Breast epithelium (tissue), 4 donors: ENCODE measurements at places on chromosomes 2 and 18.

DNA sequence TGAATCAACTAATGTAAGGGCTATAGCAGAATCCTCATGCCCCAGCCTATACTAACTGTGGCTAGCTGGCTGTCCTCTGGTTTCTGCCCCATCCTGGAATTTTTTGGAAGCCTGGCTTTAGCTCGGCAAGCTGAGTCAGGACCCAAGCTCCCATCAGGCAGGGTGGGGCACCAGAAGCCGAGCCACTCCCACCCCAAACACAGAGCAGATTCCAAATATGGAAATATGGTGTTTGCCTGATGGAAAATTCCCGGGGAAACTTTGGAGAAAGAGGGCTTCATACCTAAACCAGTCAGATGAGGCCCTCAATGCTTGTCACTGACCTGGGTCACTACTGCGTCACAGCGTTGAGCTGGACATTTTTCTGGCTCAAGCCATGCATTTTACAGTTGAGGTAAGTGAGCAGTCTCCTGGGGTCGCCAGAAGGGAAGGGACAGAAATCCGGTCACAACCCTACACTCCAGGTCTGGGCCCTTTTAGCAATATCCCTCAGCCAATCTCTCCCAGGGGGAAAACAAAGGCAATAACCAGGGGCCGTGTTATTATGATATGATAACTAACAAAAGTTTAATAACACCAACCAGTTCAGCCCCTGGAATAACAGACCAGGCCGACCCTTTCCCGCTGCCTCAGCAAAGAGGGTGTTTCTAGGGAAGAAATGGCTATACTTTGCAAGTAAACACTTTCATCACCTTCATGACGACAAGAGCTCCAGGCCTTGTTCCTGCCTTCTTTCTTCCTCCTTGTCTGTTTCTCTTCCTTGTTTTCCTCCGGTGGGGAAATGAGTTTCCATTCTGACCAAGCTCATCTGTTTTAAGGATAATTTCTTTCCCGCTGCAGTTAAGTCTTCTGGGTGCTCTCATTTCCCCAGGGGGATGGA is 37.7 kb downstream of the PSD4 start:
- H3K27me3 ChIP-seq, result no peaks in the 10 kb centered on the region
- no peak for DNase-seq
- H3K27ac ChIP-seq, result peak overlapping the region; percentile 52
- H3K36me3 ChIP-seq, result no peaks in the 10 kb centered on the region

GRCh38 chr2:57726294-57726693 is 320.3 kb upstream of the VRK2 start:
- DNase-seq, result no peak
- H3K36me3 ChIP-seq, result no peaks in the 10 kb centered on the region
- no peaks in the 10 kb centered on the region for H3K4me1 ChIP-seq
- no peak overlapping the region for H3K27ac ChIP-seq
- H3K27me3 ChIP-seq, result no peaks in the 10 kb centered on the region

GRCh38 chr18:58144671-58145285 is 100.8 kb downstream of the NEDD4L start:
- no peaks in the 10 kb centered on the region for H3K27me3 ChIP-seq
- no peaks in the 10 kb centered on the region for H3K4me1 ChIP-seq
- H3K27ac ChIP-seq, result no peak overlapping the region
- H3K36me3 ChIP-seq, result no peaks in the 10 kb centered on the region
- DNase-seq, result peak; percentile 40
- no peak overlapping the region for H3K4me3 ChIP-seq

GRCh38 chr2:145380436-145381017 is 860.6 kb upstream of the ZEB2 start:
- H3K27ac ChIP-seq, result no peak overlapping the region
- H3K4me3 ChIP-seq, result no peak overlapping the region
- H3K36me3 ChIP-seq, result no peaks in the 10 kb centered on the region
- H3K4me1 ChIP-seq, result no peaks in the 10 kb centered on the region

GRCh38 chr2:200732866-200733265 is 78.8 kb upstream of the BZW1 start:
- no peaks in the 10 kb centered on the region for H3K36me3 ChIP-seq
- H3K4me1 ChIP-seq, result no peaks in the 10 kb centered on the region
- DNase-seq, result no peak
- no peak overlapping the region for H3K4me3 ChIP-seq
- no peaks in the 10 kb centered on the region for H3K27me3 ChIP-seq

DNA sequence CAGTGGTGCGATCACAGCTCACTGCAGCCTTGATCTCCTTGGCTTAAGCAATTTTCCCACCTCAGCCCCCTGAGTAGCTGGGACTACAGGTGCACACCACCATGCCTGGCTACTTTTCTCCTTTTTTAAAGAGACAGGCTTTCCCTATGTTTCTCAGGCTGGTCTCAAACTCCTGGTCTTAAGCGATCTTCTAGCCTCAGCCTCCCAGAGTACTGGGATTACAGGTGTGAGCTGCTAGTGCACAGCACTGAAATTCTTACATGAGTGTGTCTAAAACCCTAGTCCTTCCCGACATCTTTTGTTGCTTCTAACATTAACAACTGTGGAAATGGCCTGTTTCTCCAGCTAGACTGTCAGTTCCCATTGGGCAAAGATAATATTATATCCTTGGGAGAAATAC is 2.9 kb downstream of the UGP2 start:
- no peak overlapping the region for H3K27ac ChIP-seq
- H3K4me1 ChIP-seq, result no peaks in the 10 kb centered on the region
- H3K27me3 ChIP-seq, result no peaks in the 10 kb centered on the region
- no peaks in the 10 kb centered on the region for H3K36me3 ChIP-seq

- no peaks in the 10 kb centered on the region for H3K4me1 ChIP-seq
- H3K27me3 ChIP-seq, result no peaks in the 10 kb centered on the region
- no peak overlapping the region for H3K4me3 ChIP-seq
- H3K27ac ChIP-seq, result no peak overlapping the region
- no peaks in the 10 kb centered on the region for H3K36me3 ChIP-seq
Measured at GRCh38 chr2:64657411-64657810, 3.7 kb upstream of the SERTAD2 start.

- H3K36me3 ChIP-seq, result no peaks in the 10 kb centered on the region
- no peak overlapping the region for H3K4me3 ChIP-seq
- no peaks in the 10 kb centered on the region for H3K27me3 ChIP-seq
- H3K27ac ChIP-seq, result no peak overlapping the region
Measured at GRCh38 chr2:160305081-160305750, 105.1 kb upstream of the ITGB6 start.

- no peak overlapping the region for H3K4me3 ChIP-seq
- no peaks in the 10 kb centered on the region for H3K36me3 ChIP-seq
- no peaks in the 10 kb centered on the region for H3K27me3 ChIP-seq
- no peak for DNase-seq
- no peak overlapping the region for H3K27ac ChIP-seq
- H3K4me1 ChIP-seq, result peaks cover 6% of the 10 kb centered on the region
Measured at GRCh38 chr2:156538083-156538504, 101.9 kb downstream of the GPD2 start.

- H3K36me3 ChIP-seq, result no peaks in the 10 kb centered on the region
- no peaks in the 10 kb centered on the region for H3K4me1 ChIP-seq
- H3K27me3 ChIP-seq, result no peaks in the 10 kb centered on the region
Measured at GRCh38 chr2:30527859-30528258, 80.8 kb downstream of the LCLAT1 start.

DNA sequence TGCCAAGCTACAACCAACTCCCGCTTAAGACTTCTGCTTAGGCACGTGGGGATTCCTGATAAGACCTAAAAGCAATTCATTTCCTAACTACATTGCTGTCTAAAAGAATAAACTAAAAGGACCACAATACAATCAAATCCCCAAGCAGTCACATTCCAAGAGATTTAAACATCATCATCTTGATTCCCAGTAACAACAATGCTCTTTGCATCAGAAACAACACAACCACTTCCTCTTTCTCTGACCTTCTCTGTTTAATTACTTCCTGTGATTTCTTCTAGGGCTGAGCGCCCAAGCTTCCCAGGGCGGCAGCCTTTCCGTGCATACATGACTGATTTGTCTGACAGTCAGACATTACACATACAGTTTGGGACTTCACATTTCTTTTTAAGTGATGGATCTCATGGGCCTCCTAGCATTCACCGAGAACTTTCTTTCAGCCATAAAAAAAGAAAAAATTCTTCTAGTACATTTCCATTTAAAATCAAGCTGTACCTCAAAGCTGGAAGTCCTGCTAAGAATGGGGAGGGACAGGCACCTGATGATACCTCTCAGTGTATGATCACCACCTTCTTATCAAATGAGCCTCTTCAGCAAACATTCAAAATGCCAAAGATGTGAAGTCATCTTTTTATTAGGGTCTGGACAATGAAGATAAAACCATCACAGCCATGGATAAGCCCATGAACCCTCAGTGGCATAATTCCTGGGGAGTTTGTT is 11.5 kb downstream of the SPRED2 start:
- no peaks in the 10 kb centered on the region for H3K27me3 ChIP-seq
- no peak for DNase-seq
- no peak overlapping the region for H3K27ac ChIP-seq

DNA sequence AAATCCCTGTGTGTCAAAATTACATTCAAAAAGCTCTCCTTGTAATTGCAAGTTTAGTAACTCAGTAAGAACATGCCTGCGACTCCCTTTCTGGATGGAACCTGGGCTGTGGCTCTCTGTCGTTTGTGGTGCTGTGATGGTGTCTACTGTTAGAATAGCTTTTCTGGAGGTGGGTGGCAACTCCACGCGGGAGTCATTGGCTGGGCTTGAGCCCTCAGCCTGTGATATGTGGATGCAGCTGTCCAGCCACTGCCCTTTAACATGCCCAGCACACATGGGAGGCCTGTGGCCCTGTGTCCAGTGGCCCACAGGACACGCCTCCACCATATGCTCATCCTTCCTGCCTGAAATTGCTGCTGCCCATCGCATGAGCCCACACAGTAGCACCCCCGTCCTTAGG is 124.2 kb downstream of the RNF144A start:
- no peaks in the 10 kb centered on the region for H3K27me3 ChIP-seq
- peaks cover 4% of the 10 kb centered on the region for H3K4me1 ChIP-seq
- no peak overlapping the region for H3K27ac ChIP-seq
- H3K4me3 ChIP-seq, result no peak overlapping the region
- no peak for DNase-seq
- H3K36me3 ChIP-seq, result no peaks in the 10 kb centered on the region

GRCh38 chr2:24521162-24521857 is 30.3 kb downstream of the NCOA1 start:
- H3K27ac ChIP-seq, result no peak overlapping the region
- H3K27me3 ChIP-seq, result no peaks in the 10 kb centered on the region
- H3K4me3 ChIP-seq, result no peak overlapping the region

GRCh38 chr2:27072920-27073319 is 1.5 kb upstream of the OST4 start:
- DNase-seq, result no peak
- H3K4me1 ChIP-seq, result peaks cover 9% of the 10 kb centered on the region

GRCh38 chr2:108171657-108172056 is 68.1 kb upstream of the SULT1C3 start:
- no peak overlapping the region for H3K4me3 ChIP-seq
- no peaks in the 10 kb centered on the region for H3K36me3 ChIP-seq
- H3K27me3 ChIP-seq, result no peaks in the 10 kb centered on the region
- H3K4me1 ChIP-seq, result no peaks in the 10 kb centered on the region
- no peak for DNase-seq
- H3K27ac ChIP-seq, result no peak overlapping the region

DNA sequence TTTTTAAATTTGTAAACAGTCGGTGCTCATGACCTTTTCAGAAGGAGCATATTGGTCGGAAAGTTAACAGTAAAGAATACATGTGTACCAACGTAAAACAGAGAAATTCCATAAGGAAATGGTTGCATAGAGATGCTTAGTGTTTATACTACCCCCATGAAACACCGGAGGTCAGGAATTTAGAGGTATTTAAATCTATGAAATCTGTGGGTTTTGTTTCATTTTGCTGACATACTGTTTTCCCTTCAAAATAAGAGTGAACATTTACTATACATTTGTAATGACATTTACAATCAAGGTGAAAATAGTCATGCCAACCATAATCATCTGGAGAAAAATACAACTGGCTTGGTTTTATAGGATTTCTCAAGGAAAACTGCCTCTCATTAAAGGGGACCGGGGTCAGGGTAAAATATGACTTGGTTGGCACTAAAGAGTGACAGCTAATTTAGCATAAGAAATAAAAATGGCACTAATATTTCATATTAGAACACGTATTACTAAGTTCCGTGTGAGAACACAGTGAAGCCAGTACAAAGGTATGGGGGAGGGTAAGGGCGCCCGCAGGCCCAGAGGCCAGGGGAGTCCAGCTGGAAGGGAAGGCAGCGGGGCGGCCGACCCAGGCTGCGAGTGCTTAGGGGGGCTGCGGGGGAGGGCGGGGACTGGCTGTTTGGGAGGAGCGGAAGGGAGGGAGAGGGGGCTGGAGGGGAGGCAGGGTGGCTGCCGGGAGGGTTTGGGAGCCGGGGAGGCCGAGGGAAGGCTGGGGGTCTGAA is 1.1 kb upstream of the RNU4ATAC start:
- H3K4me1 ChIP-seq, result no peaks in the 10 kb centered on the region
- peak overlapping the region; percentile 84 for H3K4me3 ChIP-seq
- H3K36me3 ChIP-seq, result no peaks in the 10 kb centered on the region
- DNase-seq, result peak; percentile 32

DNA sequence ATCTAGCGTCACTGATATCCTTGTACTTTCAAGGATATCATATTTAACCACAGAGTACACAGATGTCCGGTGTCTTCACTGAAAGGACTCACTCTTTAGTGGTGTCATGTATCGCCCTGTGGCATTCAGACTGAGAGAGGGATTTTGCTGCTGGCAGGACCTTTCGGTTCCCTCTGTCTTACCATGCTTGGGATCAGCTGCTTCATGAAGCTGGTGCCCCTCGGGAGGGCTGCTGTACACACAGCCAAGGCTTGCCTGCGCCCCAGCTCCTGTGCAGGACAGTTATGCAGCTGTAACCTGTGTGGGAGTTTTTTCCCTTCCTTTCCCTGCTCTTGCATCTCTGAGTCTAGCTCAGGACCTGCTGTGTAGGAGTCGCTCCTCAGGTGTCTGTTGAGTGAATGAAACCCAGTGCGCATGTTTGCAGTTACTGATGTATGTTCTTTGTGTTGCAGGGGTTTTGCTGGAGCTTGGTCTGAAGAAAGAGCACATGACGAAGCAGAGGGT is 64.4 kb downstream of the GREB1 start:
- no peaks in the 10 kb centered on the region for H3K4me1 ChIP-seq
- H3K4me3 ChIP-seq, result no peak overlapping the region
- no peaks in the 10 kb centered on the region for H3K27me3 ChIP-seq
- no peak for DNase-seq

- H3K36me3 ChIP-seq, result no peaks in the 10 kb centered on the region
- peak overlapping the region; percentile 91 for H3K27ac ChIP-seq
- no peaks in the 10 kb centered on the region for H3K4me1 ChIP-seq
- no peak for DNase-seq
Measured at GRCh38 chr2:110105608-110106467, 9.8 kb downstream of the MALL start.
